ENCODE measurements at places on chromosomes 13 and 19.

DNA sequence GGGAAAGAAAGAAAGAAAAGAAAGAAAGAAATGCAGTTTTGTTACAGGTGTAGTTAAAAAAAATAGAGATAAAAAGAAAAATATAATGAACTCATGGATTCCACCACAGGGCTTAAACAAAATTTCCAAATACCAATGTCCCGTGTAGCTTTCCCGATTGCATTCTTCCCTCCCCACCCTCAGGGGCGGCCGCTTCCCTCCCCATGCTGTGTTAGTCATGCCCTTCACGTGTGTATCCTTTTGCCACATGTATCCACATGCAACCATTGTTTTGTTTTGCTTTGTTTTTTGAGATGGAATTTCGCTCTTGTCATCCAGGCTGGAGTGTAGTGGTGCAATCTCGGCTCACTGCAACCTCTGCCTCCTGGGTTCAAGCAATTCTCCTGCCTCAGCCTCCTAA is 3.6 kb upstream of the KMT5C start:
- DNase-seq, result no peak

DNA sequence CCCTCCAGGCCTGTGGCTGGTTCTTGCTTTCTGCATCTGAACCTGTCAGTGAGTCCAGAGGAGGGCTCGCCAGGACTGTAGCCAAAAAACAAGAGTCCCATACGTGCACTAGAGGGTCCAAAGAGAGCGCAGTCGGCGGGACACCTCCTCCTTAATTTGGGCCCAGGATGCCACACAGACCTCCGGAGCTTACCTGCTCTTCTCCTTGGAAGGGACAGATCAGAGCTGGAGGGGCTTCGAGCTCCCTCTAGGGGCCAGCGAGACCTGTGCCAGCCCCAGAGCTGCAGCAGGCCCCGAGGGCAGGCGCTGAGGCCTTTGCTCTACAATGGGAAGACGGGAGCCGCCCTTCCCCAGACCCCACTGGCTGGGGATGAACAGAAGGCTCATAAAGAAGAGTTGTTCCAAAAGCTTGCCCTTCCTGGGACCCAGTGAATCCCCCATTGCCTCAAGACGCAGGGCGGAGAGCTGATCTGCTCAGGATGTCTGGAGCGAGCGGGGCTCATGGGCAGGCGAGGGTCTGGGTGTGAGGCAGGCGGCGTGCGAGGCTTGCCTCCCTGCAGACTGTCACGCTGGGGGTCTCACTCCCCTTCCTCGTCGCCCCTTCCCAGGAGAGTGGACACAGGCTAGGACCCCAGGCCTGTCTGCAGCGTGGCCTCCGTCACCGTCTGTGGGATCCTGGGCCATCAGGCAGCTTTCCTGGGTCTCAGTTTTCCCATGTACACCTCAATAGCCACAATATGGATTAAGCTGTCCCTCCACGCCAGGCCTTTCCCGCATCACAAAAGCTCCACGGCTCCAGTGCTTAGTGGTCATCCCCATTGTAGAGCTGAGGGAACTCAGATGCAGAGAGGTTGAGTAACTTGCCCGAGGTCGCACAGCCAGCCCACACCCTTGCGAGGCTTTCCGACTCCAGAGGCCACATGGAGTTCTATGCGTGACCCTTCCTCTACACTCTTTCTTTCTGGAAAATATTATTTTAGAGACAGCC is 46.9 kb upstream of the VSTM2B start:
- DNase-seq, result no peak

DNA sequence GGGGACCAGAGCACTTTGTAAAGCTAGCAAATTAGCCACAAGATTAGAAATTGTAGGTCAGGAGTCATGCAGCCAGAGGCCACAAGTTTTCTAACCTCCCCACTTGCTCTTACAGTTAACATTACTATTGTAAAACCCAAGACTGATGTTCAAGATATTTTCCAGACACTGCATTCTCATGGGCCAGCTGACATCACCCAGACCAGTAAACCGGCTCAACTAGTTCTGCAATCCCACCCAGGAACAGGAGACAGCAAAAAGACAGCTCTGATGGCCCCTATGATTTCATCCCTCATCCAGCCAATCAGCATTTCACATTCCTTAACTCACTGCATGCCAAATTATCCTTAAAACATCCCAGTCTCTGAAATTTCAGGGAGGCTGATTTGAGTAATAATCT is 178.5 kb downstream of the PRR20E start:
- DNase-seq, result no peak

GRCh38 chr13:41156620-41157019 is 24.0 kb upstream of the KBTBD6 start:
- DNase-seq, result no peak

- no peak for DNase-seq
These were observed 162.3 kb upstream of the ZNF536 start for GRCh38 chr19:30209617-30210600.

DNA sequence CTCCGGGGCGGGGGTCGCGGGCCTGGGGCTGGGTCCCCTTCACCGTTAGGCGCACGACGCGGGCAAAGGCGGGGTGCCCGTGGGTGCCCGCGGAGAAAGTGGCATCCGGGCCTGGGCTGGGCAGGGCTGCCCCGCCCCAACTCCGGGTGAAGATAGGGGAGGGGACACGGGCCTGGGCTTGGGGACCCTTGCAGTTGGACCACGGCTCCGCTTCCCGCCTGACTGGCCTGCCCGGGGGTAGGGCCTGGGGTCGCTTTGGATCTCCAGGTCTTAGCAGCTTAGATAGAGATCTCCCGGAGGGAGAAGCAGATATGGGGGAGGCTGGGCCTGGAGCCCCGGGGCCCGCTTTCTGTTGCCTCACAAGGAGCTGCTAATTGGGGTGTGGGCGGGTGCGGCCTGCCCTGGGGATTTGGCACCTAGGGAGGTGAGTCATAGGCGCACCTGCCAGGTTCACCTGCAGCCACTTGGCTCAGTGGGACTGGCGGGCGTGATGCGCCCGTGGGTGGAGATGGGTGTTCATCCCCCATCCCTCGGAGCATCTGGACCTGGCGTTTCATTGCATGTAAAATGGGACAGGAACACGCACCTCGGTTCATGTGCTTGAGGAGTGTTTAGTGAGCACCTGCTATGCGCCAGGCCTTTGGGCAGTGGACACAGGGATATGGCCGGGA is 585 bp downstream of the MAP1S start:
- peak; percentile 34 for DNase-seq

DNA sequence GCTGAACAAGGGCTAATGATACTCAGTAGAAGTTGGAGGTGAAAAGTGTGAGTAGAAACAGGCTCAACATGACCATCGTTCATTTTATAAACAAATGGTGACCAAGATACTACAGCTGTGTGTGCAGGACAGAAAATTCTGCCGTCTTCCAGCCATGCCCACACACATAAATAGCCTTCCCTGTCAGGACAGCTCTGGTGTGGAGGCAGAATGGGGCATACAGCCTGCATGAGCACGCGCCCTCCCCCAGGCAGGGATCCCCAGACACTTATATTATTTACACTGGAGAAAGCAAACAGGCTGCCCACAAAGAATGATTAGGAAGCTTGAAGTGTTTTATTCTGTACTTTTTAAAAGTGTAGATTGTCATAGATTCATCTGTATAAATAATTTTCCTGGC is 20.4 kb downstream of the GJA3 start:
- DNase-seq, result no peak

DNA sequence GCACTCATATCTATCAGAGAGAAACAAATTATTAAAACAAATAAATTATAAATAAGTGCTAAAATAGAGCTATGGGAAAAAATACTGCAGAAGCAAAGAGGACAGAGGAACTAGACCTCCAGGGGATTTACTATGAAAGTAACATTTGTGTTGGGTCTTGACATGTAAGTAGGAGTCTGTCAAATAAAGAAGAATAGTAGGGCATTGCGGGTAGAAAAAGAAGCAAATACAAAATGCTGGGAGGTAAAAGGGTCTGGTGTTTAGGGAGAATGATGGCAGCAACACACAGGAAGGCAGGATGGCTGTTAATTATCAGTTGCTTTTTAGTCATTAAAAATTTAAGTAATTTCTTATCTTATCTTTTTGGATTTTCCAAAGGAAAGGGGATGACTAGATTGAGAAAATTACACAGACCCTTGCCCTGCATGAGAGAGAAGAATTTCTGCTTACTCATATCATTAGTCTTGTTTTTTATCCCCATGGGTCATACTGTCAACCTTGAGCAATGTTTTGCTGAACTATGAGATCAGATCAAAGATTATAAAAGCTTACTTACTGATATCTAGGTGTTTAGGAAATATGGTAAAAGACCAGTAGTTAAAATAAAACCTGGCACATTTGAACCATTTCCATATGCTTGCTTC is 472.7 kb downstream of the DIAPH3 start:
- DNase-seq, result no peak

- no peak for DNase-seq
These were observed 127.2 kb upstream of the ARGLU1 start for GRCh38 chr13:106695139-106695538.

DNA sequence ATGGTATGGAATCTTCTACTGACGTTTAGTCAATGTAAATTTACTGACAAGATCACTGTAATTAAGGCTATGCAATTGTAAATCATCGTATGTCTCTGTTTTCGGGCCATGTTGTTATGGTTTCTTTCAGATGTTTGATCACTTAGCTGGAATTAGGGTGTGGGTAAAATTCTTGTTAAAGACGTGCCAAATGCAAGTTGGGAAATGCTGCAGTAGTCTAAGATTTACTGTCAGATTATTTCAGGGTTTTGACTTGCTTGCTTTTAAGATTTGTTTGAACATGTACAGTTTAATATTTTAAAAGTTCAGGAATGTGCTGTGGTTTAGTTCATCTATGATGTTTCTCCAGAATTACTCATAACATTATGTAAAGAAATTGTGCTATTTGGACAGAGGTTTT is 10.8 kb downstream of the NDFIP2 start:
- no peak for DNase-seq

- DNase-seq, result no peak
These were observed 24.2 kb downstream of the C2CD4C start for GRCh38 chr19:384799-385169.

DNA sequence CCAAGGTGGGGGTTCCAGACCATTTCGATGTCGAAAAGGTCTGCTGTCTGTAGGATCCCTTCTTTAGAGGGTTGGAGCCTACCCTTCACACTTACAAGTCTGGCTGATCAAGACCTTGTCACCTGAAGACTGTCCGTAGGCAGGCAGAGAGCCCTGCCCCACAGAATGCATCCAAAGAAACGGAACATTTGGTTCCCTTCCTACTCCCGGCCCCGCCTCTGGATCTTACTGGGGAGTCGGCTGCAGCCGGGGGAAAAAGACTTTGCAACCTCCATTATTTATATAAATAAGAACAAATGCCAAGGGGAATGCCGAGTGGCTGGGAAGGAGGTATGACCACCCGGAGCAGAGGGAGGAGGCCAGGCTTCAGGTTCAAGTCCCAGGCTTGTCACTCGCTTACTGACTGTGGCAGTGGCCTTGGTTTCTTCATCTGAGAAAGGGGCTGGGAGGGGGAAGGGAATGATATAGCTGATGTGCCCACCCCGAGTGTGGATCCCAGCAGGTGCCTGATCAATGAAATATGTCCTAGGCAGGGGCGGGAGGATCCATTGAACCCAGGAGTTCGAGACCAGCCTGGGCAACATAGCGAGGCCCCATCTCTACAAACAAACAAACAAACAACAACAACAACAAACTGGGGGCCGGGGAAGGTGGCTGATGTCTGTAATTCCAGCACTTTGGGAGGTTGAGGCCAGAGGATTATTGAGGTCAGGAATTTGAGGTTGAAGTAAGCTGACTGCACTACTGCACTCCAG is 48.7 kb downstream of the RFX2 start:
- DNase-seq, result no peak

DNA sequence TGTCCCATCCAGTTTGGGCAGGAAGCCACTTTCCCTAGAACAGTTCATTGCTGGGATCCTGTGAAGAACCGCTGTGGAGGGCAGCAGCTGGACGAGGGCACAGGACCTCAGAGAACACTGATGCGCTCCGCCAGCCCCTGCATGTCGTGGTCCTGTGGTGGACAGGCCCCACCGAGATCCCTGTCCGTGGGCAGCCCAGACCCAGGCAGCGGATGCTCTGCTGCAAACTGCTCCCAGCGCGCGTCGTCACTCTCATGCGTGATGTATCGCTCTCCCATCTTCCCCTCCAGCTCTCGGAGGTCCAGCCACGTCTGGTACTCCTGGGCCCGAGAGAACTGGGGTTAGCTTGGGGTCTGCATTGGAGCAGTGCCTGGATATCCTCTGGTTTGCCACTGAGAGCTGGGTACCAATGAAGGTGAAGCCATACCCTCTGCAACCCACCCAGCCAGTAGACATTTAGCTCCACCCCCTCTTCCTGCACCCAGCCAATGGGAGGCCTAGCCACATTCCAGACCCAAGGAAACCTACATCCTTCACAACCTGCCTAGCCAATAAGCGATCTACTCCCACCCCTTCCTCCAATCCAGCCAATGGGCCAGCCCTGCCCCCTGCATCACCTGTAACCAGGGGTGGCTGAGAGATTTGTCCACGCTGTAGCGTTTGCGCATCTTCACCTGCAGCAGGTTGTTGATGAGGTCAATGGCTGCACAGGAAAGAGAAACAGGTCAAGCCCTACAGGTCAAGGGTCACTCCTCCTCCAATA is 13.6 kb upstream of the DACT3 start:
- no peak for DNase-seq

- DNase-seq, result no peak
These were observed 3.5 kb downstream of the NCCRP1 start for GRCh38 chr19:39200066-39200802.

GRCh38 chr19:1369214-1369805 is 14.4 kb upstream of the NDUFS7 start:
- DNase-seq, result no peak

DNA sequence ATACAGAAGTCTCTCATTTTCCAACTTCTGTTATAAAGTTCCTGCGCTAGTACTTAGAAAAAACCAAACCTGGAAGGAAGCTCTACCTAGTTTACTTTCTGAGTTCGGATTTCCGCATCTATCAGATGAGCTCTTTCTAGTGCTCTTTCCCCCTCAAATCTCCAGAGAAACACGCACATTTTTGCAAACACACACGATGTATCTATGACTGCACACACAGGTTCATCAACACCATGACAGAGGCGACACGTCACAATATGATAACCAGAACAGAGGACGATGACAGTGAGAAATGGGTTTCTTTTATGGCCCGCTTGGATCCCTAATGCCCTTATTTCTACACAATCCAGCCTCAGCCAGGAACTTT is 629 bp upstream of the LRRC63 start:
- no peak for DNase-seq

DNA sequence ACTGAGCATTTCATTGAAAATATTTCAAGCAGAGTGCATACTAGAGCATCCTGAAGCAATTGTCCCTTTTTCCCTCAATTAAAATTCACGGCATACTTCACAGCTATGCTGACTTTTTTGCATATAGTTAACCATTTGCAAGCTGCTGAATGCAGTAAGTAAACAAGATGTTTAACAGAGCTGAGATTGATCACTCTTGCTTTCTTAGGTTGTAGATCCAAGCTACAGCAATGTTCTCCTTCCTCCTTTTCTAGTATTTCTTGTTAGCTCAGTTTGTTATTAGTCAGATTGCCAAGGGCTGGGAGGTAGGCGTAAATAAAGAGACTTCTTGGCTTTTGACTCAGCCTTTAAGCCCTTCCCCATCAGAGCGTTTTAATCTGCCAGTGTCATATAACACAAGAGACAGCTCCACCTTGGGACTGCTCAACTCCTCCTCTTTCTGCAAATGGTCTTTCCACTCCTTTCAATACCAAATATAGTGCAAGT is at the start of gene SLITRK6:
TSS of gene SLITRK6 (minus strand) at position 323 of the 486 bp plus-strand sequence. CDS start 2,911 bp downstream, outside the sequence.
- no peak for DNase-seq

- no peak for DNase-seq
These were observed 267.1 kb downstream of the KLF5 start for GRCh38 chr13:73325723-73326558.

GRCh38 chr13:75506018-75506417 is 24.0 kb upstream of the TBC1D4 start:
- DNase-seq, result no peak

All from stimulated activated CD8-positive, alpha-beta memory T cell treated with anti-CD3 and anti-CD28 coated beads, Interleukin-4, amount 100 ng/mL, for 4 hours (primary cell).